ENCODE measurements at places on chromosomes 2 and 18.

- H3K4me1 ChIP-seq = no peaks in the 10 kb centered on the region
- H3K4me3 ChIP-seq = no peak overlapping the region
- no peaks in the 10 kb centered on the region for H3K27me3 ChIP-seq
- DNase-seq = no peak
- no peaks in the 10 kb centered on the region for H3K36me3 ChIP-seq
Observed at GRCh38 chr2:195848119-195848899, 191.3 kb downstream of the SLC39A10 start.

GRCh38 chr2:185291035-185291647 lies 447.5 kb upstream of the FSIP2 start:
- no peaks in the 10 kb centered on the region for H3K27me3 ChIP-seq
- H3K4me1 ChIP-seq = no peaks in the 10 kb centered on the region
- H3K36me3 ChIP-seq = no peaks in the 10 kb centered on the region
- no peak overlapping the region for H3K27ac ChIP-seq
- peak; percentile 68 for DNase-seq

DNA sequence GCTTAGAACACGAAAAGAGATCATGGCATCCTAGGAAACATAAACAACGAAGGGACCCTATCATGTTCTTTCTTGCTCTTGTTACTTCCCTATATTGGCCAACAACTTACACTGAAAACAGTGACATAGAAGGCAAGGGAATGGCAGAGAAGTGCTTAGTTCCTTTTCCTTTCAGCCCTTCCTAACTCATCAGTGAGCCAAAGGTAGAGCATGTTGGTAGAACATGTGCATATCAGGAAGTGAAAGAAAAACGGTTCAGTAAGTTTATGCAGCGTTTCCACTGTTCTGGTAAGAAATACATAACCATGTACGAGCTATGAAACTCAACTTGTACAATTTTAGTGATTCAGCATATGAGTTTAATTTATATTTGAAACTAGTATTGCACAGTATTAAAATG lies 21.7 kb downstream of the AKAIN1 start:
- H3K36me3 ChIP-seq = no peaks in the 10 kb centered on the region
- DNase-seq = no peak
- no peaks in the 10 kb centered on the region for H3K4me1 ChIP-seq
- no peaks in the 10 kb centered on the region for H3K27me3 ChIP-seq
- H3K27ac ChIP-seq = no peak overlapping the region

GRCh38 chr18:58385472-58385871 lies 243.4 kb downstream of the ALPK2 start:
- no peak overlapping the region for H3K4me3 ChIP-seq
- no peak for DNase-seq
- no peak overlapping the region for H3K27ac ChIP-seq
- no peaks in the 10 kb centered on the region for H3K36me3 ChIP-seq
- no peaks in the 10 kb centered on the region for H3K27me3 ChIP-seq
- H3K4me1 ChIP-seq = no peaks in the 10 kb centered on the region

GRCh38 chr2:232296776-232297525 lies 81.6 kb upstream of the ALPP start:
- no peaks in the 10 kb centered on the region for H3K4me1 ChIP-seq
- H3K27ac ChIP-seq = no peak overlapping the region
- no peak overlapping the region for H3K4me3 ChIP-seq
- no peaks in the 10 kb centered on the region for H3K36me3 ChIP-seq

DNA sequence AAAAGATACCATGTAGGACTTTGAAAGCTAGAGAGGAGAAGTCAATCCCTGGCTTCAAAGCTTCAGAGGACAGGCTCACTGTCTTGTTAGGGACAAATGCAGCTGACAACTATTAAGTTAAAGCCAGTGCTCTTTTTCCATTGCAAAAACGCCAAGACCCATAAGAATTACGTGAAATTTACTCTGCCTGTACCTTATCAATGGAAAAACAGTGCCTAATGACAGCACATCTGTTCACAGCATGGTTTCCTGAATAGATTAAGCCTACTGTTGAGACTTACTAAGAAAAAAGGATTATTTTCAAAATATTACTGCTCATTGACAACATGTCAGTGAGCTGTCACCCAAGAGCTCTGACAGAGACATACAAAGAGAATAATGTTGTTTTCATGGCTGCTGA lies 52.9 kb downstream of the ANKRD12 start:
- H3K4me3 ChIP-seq = no peak overlapping the region
- H3K4me1 ChIP-seq = peaks cover 6% of the 10 kb centered on the region
- DNase-seq = no peak
- H3K27ac ChIP-seq = no peak overlapping the region

DNA sequence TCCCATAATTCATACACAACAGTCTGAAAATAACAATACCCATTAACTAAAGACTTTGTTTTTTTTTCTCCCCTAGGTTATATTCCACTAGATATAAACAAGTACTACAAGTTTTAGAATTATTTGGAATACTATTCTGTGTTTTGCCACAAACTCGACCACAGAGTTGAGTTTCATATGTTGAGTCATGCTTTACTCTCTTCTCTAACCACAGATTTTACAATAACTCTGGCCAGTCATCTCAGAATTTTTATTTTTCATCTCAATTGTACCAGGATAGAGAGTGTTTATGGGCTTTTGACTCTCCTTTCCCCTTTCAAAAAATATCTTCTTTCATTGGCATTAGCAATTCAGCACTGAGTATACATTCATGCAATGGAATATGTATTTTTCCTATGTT lies 348.7 kb upstream of the GALNT5 start:
- H3K4me1 ChIP-seq = no peaks in the 10 kb centered on the region
- no peak for DNase-seq
- H3K27ac ChIP-seq = no peak overlapping the region
- H3K4me3 ChIP-seq = no peak overlapping the region
- no peaks in the 10 kb centered on the region for H3K36me3 ChIP-seq
- H3K27me3 ChIP-seq = no peaks in the 10 kb centered on the region
